ENCODE measurements at places on chromosomes 1 and 21.
A peak's percentile ranks its signal among the peaks of the same experiment; 100 is the strongest.

DNA sequence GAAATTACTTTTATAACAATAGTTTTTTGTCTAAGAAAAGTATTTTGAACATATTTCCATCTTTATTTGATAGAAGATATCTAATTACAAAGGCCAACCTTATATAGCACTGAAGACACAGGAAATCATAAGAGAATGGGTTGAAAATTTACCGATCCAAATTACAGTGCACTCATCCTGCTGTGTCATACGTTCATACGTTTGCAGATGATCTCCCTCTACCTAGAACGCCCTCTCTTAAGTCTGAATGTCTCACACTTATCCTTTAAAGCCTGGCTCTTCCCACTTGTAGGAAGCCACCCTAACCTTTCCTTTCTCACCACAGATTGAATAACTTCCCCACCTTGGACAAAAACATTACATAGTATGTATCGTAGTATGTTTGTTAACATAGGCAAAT is 9.3 kb downstream of the ASH1L start:
- DNase-seq, result no peak

DNA sequence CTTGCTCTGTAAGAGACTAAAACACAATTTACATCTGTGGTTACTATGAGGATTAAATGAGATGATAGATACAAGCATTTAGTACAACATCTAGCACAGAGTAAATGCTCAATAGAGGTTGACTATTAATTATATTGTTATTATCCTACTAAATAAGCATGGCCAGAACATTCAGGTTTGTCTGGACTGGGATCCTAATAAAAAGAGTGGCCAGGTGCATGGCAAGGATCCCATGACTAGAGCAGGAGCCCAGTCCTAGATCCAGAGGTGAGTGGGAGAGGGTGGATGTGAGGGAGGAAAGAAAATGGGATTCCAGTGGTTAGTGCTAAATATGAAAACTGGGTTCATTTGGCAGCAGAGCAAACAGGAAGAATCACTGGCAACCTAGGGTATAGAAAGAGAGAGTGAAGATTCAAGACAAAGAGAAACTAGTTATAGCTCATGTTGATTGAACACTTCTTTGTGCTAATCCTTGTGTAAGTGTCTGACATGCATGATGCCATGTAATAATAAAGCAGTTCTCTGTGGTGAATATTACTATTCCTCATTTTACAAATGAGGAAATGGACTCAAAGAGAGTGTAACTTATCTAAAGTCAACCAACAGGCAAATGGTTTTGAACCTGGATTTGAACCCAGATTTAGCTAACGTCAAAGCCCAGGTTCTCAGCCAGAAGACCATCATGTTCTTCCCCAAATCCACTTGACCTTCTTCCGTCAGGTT is 71.1 kb upstream of the FGGY start:
- no peak for DNase-seq

GRCh38 chr1:240178366-240178765 is 86.7 kb downstream of the FMN2 start:
- no peak for DNase-seq

DNA sequence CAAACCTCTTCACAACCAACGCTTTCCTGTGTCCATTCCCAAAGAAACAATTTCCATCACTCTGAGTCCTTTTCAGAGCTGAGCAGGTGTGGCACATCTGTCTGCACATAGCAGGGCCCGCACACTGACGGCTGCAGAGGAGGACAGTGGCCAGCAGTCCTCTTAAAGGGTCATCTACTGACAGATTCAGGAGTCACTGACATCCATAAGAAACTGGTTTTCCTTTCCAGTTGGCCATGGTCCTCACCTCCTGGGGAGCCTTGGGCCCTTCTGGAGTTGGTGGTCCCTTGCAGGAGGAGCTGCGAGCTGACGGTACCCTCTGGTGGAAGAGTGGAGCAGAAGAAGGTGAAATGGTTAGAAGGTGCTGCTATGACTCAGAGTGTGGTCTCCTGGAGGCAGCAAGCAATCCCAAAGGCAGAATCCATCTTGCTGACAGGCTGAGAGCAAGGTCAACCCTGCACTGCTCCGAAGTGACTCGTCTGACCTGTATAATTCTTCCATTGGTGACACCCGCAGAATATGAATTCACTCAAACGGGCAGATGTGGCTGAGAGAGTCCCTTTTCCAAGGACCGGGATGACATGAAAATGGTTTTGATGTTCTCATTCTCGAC is 278.5 kb upstream of the C1orf174 start:
- DNase-seq, result no peak

DNA sequence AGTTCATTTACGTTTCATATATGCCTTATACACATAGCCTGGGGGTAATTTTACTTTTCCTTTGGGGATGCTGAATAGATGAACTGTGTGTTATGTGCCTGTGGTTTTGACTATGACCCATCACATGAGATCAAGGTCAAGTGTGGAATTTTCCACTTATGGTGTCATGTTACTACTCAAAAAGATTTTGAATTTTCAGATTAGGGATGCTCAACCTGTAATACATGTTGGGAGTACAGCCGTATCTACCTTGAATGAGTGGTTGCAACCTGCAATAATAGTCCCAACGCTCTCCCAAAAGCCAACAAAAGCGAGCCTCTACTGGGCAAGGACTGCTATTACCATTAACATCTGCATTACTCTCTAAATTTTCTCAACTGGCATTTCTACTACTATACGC is 68.5 kb upstream of the SDC3 start:
- no peak for DNase-seq

DNA sequence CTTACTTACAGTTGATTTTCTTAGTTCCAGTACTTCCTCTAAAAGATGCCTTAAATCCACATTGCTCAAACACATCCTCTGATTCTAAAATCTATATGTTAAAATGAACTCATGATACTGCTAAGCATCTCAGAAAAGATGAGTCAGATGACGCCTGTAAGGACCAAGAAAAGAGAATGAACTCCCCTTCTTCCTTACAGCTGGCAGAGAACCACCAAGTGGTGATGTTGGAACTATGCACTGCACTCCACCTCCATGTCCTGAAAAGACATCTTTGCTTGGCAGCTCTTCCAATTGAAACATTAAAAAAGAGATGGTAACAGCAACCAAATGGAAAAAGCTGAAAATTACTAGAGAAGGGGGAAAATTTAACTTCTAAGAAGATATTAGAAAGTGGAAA is 648.8 kb downstream of the PTPRC start:
- no peak for DNase-seq

GRCh38 chr1:72365693-72366092 is 83.4 kb upstream of the NEGR1 start:
- DNase-seq, result no peak

DNA sequence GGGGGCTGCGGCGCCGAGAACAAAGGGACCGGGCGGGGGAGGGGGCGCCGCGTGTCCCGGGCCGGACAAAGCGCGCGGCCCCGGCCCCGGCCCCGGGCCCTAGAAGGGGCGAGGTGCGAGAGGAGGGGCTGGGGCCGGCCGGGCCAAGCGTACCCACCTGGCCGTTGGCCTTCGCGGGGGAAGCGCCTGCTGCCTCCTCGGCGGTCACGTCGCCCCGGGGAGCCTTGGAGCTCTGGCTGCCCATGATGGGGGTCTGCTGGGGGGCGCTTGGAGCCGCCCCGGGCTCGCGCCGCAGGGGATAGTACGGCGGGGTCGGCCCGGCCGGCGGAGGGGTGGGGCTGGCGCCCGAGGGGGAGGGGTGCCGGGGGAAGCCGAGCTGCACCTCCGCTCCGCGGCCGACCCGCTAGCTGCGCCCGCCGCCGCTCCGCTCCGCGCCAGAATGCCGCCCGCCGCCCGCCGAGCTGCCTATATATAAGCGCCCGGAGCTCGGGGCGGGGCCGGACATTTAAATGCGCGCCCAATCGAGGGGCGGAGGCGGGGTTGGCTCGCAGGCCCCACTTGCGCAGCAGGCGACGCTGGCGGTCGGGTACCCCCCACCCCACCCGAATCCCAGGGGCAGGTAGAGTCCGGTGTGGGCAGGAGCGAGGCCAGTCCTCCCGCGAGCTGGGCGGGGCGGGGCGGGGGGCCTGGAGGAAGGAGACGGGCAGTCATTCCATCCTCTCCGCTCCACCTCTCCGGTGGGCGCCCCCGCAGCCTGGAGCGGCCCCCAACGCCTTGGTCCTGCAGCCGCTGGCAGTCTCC is at the start of gene MARCKSL1:
Gene MARCKSL1 (minus strand): TSS at position 444 of the 801 bp plus-strand sequence. CDS start 200 bp downstream, at position 244.
- peak; percentile 37 for DNase-seq

DNA sequence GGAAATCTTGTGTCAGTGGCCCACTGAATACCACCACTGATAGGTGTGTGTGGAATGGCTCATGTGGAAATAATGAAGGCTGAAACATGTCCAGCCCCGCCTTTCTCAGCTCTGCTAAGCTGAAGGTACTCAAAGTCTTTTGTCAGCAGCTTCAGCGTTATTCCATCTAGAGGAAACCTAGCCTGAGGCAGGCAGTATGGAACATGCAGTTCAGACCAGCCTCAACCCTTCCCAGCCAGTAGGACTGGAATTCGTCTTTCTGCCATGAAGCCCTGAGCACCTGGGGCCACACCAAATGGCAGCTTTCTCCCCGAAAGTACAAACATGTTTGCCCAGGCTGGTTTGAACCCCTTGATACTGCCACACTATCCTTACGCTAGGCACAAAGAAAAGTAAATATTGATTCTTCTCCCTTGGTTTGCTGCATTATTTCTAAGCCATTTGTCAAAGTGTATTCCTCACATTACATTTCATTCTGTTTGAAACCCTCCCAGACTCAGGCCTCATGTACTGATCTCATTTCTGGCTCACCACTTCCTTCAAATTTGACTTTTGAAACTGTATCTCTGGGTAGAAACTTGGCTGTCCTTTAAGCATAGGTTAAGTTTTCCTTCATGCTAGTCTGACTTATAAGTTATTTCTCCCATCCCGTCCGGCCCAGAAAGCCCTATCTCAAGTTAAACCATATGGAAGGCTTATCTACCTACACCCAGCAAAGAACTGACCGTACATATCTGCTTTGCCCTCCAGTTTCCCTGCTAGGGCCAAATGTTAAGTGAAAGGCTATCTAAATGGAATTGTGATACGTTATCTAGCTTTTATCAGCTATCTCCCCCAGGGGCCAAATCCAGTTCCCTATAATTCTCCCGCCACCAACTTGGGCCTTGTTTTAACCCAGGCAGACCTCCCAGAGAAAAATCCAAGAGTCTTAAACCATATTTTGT is 45.7 kb upstream of the HOOK1 start:
- no peak for DNase-seq

- DNase-seq, result no peak
These were observed 4.4 kb downstream of the AK2 start for GRCh38 chr1:33032126-33032869.

GRCh38 chr1:84267476-84267875 is 34.0 kb upstream of the SAMD13 start:
- no peak for DNase-seq

GRCh38 chr1:220389634-220390033 is 117.4 kb upstream of the RAB3GAP2 start:
- no peak for DNase-seq

DNA sequence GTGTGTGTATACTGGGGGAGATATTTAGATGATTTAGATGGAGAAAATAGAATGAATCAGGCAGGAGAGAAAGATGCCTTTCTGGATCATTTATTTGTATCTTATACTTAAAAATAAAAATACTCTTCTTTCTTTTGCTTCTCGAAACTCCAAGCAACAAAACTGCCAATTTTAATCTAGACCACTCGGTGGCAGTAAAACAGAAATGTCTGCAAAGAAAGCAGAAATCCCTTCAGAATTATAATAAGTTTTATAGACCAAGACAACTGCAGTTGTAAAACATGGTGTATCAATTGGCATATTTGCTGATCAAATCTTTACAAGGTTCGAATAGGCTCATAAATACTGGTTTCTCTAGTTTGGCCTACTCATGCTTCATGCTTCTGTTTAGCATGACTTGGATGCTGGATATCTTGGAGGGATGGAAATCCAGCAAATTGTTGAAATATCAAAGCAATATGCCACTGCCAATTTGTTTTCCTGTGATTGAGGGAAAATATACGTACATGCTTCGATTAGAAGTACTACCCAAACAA is 15.1 kb upstream of the C1orf87 start:
- DNase-seq, result no peak

- no peak for DNase-seq
These were observed 3.0 kb upstream of the KCND3 start for GRCh38 chr1:111992476-111992875.

DNA sequence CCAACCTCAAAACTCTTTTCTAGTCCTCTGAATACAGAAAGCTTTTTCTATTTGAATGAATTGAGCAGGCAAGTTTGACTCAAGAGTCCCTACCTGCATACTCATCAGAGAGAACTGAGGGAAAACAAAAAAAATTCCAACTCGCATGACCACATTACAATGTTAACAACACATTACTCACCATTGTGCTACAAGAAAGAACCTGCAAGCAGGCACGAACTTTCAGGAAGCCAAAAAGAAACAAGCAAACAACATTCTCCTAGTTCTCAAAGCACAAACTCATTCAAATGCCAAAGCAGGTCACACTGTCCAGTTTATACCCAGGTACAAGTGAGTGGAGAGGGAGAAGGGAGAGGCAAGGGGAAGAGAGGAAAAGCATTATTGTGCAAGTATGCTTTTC is 14.6 kb downstream of the OTUD7B start:
- no peak for DNase-seq

DNA sequence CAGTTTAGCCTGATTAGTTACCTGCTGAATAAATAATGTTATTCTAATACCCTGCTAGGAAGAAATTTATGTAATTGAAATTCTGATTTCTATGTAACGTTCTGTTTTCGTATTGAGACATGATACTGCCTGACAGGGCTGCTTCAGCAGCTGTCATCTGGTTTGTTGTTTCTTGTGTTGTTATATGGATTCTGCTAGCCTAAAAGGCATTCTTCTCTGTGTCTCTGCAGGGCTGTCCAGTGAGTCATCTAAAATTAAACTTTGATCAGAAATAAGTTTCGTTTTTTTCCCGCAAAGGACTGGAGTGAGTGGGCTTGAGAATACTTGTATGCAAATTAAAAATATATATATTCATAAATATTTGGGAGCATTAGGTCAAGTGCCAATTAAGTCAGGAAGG is 93.0 kb downstream of the DYRK1A start:
- DNase-seq, result no peak

- DNase-seq, result no peak
These were observed 2.2 kb downstream of the PAQR6 start for GRCh38 chr1:156245451-156246232.

- no peak for DNase-seq
These were observed 14.7 kb downstream of the METTL18 start for GRCh38 chr1:169779970-169780369.

GRCh38 chr1:38932571-38932970 is 9.1 kb downstream of the RHBDL2 start:
- no peak for DNase-seq

GRCh38 chr1:27525296-27526272 is 35.6 kb upstream of the WASF2 start:
- DNase-seq, result no peak

GRCh38 chr1:226987623-226988333 is 47.7 kb downstream of the COQ8A start:
- no peak for DNase-seq

GRCh38 chr1:203300441-203301330 is 4.6 kb upstream of the BTG2 start:
- DNase-seq, result no peak

DNA sequence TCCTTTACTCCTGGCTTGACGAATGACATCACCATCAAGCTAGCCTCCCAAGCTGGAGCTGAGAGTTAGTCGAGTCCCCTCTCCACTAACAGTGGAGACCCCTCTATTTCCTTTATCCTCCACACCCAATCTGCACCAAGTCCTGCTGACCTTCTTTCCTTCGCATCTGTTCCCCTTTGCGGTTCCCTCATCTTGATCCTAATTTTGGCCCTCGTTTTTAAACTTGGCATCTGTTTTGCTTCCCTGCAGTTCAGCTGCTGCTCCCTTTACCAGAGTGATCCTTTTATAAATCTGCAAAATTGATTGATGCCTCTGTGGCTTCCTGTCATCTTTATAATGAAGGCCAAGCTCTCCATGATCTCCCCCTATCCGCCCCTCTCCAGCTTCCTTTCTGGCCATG is 49.0 kb upstream of the TSPAN2 start:
- DNase-seq, result no peak

All from left renal pelvis (tissue), 4 donors.